ENCODE measurements at places on chromosomes 6 and 20. TPM values are rescaled to one million over a fixed set of nuclear protein-coding genes. Genes with fewer than 3 reads are reported as not detected.

The MTG2 gene
- 19.9 TPM for total RNA-seq

The SLC32A1 gene
- total RNA-seq: not detected

The TRAPPC3L gene
- not detected for total RNA-seq

DNA sequence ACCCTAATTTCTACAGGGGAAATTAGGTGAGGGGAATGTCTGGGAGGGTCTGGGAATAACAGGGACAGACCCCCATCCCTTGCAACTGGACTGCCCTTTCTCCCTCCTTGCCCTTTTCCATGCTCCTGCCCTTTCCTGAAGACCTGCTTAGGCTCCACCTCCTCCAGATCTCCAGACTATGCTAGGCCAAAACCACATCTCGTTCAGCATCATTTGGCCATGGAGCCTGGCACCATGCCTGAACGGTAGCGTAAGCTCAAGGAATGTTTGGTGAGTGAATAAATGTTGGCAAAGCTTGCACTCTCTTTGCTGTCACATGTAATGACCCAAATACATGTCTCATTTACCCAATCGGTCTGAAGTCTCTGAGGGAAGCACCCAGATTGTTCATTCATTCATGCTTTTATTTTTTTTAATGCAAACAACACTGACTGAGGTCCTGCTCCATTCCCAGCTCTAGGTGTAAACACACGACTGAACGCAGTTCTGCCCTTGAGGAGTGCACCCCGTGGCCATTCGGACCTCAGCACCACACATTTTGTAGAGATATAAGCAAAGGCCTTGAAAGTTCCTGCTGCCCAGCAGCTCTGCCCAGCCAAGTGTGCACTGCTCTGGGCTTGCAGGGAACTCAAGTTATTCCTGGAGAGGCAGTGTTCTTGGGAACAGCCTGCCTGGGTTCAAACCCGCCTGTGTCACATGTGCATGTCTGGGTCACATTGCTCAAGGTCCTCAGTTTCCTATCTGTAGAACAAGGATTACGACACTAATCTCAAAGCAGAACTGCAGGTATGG, 1.1 kb upstream of the GRM4 start:
- DNase-seq: peak; percentile 66

GRCh38 chr20:52033313-52033712, 158.3 kb downstream of the ZFP64 start:
- peak; percentile 43 for DNase-seq

DNA sequence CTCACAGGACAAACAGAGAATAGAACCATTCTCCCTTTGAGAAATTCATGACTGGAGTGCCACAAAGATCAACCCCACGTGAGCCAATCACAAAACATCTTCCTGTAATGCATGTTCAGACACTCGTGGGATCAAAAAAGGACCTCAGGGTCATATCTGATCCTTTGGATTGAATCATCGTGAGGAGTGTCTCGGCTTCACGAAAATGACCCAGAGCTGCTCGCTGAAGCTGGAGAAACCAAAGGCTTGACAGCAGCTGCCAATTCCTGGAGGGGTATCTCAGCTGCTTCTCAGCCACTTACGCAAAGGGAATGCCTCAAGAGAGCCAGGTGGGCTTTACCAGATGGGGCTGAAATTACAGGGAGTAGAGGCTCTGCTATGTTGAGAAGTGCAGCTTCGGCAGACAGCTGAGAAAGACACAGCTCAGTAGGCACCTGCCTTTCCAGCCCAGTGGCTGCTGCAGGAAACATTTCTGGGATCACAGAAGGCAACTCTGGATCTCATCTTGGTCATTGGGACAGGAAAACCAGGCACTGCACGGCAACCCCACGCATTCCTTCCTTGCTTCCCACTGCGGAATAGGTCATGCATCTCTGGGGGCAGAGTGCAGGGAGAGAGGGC, 813.1 kb downstream of the KIF16B start:
- no peak for DNase-seq

DNA sequence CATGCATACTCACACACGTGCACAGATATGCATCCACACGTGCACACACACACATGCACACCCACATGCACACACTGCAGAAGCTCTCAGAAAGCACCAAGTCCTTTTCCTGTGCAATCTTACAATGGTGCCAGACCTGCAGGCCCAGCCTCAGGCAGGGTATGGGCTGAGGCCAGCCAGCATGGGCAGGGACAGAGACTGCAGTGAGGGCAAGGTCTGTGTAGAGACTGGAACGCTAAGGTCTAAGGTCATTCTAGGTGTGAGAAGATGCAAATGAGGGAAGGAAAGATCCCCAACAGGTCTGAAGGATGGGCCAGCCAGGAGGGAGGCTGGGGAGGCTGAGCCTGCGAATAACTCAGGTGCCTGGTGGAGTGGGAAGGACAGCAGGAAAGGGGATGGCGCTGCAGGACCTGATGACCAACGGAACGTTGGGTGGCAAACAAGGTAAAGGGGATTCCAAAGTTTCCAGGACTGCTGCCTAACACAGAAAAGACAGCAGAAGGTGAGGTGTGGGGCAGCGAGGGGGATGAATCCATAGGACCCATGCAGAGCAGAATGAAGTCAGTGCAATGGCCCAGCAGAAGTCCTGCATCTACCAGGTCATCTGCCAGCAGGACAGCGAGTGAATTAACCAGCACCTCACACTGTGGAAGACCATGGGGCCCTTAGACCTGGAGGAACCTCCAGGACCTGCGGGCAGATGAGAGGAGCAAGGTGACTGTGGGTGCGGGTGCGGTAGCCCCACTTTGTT, 67.0 kb downstream of the ABHD12 start:
- DNase-seq: no peak

DNA sequence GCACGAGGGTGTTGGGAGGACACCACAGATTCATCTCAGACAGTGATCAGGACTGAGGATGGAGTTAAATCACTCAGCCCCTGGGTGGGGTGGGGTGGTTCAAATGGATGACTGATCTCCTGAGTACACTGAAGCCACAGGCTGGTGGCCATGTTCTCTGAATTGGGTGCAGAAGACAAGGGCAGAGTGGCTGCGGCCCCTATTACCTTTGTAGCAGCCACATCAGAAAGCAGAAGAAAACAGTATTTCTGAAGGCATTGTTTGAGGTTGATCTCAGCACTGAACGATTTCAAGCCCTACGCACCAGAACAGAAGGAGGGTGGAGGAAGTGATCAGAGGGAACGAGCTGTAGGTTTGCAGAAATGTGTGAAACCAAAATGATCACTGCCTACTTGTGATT, 71.6 kb downstream of the SH3BGRL2 start:
- no peak for DNase-seq

DNA sequence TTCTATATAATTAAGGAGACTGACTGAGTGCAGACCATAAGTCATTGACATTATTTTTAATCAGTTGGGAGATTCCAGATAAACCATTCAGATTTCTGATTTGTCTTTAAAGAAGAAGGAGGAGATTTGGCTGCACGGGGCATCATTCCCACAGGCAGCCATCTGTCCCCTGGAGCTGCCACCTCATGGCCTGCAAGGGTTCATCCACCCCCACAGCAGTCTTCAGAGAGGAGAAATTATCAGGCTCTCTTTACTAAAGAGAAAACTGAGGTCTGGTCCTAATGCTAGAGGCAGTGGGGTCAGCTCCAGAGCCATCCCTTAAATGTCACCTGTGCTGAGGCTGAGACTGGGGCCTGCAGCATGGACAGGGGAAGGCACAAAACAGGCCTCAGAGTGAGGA, 501.3 kb upstream of the SULF2 start:
- DNase-seq: no peak

GRCh38 chr6:130020907-130021629, 2.7 kb downstream of the L3MBTL3 start:
- peak; percentile 92 for DNase-seq

GRCh38 chr6:12543953-12544352, 172.6 kb upstream of the PHACTR1 start:
- peak; percentile 43 for DNase-seq

- DNase-seq: no peak
These were observed 22.1 kb upstream of the RALGAPA2 start for GRCh38 chr20:20734475-20734948.

GRCh38 chr6:138182939-138183789, 21.4 kb downstream of the ARFGEF3 start:
- no peak for DNase-seq

Data from M059J (cell line).